Left lung (tissue), 14 donors: ENCODE measurements at places on chromosomes 3 and 15. TPM values are rescaled to one million over a fixed set of nuclear protein-coding genes. Genes with fewer than 3 reads are reported as not detected.

- DNase-seq: no peak
Measured at GRCh38 chr3:168002786-168003368, 92.8 kb downstream of the GOLIM4 start.

DNA sequence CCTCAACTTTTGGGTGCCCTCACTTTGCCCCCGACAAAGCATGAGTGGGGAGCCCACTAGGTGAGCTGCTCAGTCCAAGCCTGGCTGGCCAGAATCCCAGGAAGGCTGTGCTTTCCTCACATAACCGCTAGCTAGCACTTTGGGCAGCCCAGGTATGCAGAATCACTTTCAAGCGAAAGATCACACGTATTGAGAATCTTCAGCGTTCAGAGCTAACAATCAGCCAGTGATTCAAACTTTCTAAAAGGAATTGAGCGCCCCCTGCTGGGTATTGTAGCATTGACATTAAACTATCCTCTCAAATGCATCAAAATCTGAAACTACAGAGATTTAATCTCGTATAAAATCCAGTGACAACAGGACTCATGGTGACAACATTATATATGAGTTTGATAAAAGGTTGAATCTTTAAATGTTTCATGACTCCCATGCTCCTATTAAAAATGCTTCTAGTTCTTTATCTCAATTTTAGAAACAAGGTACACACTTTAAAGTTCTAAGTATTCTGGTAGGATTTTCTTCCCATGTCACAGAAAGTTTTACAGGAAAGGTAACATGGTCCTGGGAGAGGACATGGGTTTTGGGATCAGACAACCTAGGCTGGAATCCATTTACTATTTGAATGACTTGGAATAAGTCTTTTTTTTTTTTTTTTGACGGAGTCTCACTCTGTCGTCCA lies 11.8 kb downstream of the ANAPC13 start:
- no peak for DNase-seq

- no peak for DNase-seq
Measured at GRCh38 chr3:120659285-120659684, 22.8 kb downstream of the HGD start.

GRCh38 chr3:16550676-16551341 lies 37.3 kb upstream of the RFTN1 start:
- peak; percentile 54 for DNase-seq

- no peak for DNase-seq
Measured at GRCh38 chr15:36601952-36602351, 22.5 kb downstream of the CDIN1 start.

- DNase-seq: no peak
Measured at GRCh38 chr15:60764408-60764963, 285.5 kb upstream of the ICE2 start.

GRCh38 chr3:36514171-36514570 lies 133.9 kb downstream of the STAC start:
- DNase-seq: no peak

- DNase-seq: no peak
Measured at GRCh38 chr3:189235214-189235613, 63.4 kb downstream of the TPRG1 start.

- peak; percentile 61 for DNase-seq
Measured at GRCh38 chr15:33801954-33802353, 166.3 kb upstream of the CHRM5 start.

- no peak for DNase-seq
Measured at GRCh38 chr3:173584093-173584837, 186.7 kb downstream of the NLGN1 start.

DNA sequence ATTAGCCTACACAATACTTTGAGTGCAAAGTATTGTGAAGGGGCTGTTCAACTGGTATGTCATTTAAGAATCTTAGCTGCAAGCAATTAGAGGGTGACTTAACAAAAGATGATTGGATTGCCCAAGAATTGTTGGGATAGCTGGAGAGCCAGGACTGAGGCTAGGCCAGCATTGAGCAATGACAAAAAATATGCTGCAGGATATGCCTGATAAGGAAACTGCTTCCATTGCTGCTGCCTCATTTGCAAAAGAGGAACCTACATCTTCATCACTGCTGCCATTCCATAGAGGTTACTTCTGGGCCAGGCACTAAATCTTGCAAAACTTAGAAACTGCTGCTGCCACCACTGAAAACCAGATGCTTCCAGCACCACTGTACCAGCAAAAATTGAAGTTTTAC lies 108.0 kb upstream of the TBC1D5 start:
- no peak for DNase-seq

DNA sequence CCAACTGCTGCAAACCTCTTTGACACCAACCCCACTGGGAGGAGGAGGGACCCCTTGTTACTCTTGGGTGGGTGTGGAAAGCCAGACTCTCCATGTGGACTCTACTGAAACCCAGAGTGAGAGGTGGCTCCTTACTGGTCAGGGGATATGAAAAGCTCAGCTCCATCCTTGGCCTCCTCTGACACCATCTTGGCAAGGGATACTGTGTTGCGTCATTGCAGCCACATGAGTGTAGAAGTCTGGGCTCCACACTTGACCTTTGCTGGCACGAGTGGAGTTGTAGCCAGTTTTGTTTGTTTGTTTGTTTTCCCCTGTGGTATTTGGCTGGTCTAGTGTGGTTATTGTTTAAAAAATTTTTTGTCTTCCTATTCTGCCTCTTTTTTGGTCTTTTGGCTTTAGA lies 289.1 kb downstream of the GAP43 start:
- DNase-seq: peak; percentile 32

GRCh38 chr3:16647668-16648067 lies 42.4 kb upstream of the DAZL start:
- no peak for DNase-seq

- no peak for DNase-seq
Measured at GRCh38 chr3:53255423-53255774, 423 bp downstream of the TKT start.

- DNase-seq: no peak
Measured at GRCh38 chr15:66065325-66065724, 188.2 kb downstream of the MEGF11 start.

GRCh38 chr3:9935966-9936510 lies 2.4 kb downstream of the CRELD1 start:
- no peak for DNase-seq

- no peak for DNase-seq
Measured at GRCh38 chr3:126894475-126894874, 88.4 kb upstream of the PLXNA1 start.

- DNase-seq: no peak
Measured at GRCh38 chr3:59517388-59517787, 467.6 kb upstream of the CFAP20DC start.

DNA sequence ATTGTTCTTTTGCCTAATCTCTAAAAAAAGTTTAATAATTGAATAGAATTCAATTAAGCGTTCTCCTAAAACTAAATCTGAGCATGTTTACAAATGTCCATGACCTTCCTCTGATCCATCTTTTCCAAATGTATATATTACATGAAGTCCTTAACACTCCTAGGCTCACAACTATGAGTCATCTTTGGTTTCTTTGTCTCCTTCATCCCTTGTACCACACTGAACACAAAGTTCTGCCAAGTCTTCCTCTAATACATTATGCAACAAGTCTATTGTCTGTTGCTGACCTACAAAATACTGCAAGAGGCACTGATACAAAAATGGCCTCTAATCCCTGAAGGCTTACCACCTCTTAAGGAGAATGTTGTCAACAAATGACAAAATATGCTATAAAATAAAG lies 550.2 kb downstream of the PYDC2 start:
- no peak for DNase-seq

- no peak for DNase-seq
Measured at GRCh38 chr3:31009881-31010280, 115.4 kb upstream of the GADL1 start.

- no peak for DNase-seq
Measured at GRCh38 chr3:18422972-18423371, 2.2 kb downstream of the SATB1 start.

- no peak for DNase-seq
Measured at GRCh38 chr3:105424412-105425152, 57.9 kb downstream of the ALCAM start.

DNA sequence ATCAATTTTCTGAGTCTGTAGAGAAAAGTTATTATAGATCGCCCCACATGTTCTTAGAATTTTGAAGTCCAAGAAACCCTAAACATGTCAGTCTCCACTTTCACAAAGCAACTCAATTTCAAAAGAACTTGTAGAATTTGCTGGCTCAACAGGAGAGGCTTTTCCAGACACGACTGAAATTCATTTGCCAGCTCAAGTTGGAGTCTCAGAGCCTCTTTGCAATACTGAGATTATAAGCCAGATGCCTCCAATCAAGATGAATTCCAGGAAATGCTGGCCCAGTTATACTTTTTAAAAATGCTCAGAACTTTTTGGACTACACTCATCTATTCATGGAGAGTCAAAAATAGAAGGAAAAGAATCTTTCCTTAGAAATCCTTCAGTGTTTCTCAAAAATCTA lies 56.9 kb upstream of the NLGN1 start:
- DNase-seq: peak; percentile 7

DNA sequence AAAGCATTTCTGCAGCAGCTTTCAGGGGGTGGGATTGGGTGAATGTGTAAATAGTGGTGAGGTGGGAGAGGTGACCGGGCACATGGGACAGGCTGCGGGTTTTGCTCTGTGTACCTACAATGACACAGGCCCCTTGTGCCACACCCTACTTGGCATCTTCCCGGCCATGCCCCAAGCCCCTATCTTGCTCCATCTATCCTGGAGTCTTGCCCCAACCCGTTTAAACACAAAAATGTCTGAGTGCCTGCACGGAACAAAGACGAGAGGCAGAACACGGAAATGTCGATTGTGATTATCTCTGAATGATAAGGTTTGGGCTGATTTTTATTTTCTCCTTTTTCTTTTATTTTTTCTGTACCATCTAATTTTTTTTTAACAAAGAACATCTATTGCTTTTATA lies 46.0 kb upstream of the SLC6A1 start:
- DNase-seq: no peak

GRCh38 chr15:66231394-66232266 lies 21.9 kb downstream of the MEGF11 start:
- DNase-seq: no peak

DNA sequence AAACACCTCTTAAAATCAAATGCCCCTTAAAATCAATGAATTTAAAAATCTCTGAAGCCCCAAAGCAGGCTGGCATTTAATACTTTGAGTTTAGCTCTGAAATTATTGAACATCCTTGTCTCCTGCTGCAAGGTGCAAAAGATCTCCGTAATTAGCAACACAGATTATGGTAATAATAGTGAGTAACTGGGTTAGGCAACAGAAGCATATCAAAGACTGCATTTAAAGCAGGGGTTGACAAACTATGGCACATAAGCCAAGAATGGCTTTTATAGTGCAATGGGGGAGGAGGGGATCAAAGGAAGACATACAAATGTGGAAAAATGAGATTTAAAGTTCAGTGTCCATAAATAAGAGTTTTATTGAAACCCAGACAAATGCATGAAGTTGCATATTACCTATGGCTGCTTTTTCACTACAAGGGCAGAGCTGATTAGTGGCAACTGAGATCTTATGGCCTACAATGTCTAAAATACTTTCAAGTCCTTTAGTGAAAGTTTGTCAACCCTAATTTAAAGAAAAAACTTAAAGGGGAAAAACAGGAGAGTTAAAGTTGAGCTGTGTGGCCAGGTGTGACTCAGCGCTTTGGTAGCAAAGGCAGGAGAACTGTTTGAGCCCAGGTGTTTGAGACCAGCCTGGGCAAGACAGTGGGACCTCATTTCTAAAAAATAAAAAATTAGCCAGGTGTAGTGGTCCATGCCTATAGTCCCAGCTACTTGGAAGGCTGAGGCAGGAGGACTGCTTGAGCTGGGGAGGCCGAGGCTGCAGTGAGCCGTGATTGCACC lies 157.6 kb downstream of the TBL1XR1 start:
- no peak for DNase-seq

GRCh38 chr3:12375572-12375971 lies 86.7 kb downstream of the PPARG start:
- no peak for DNase-seq

- peak; percentile 52 for DNase-seq
Measured at GRCh38 chr3:110743202-110743601, 328.4 kb upstream of the NECTIN3 start.

- DNase-seq: no peak
Measured at GRCh38 chr15:28885630-28886430, at the start of gene APBA2. APBA2 (plus strand) TSS chr15:28885974; CDS start chr15:29053885, 167,911 bp downstream.

GRCh38 chr15:34644061-34644460 lies 60.6 kb upstream of the GOLGA8B start:
- no peak for DNase-seq

DNA sequence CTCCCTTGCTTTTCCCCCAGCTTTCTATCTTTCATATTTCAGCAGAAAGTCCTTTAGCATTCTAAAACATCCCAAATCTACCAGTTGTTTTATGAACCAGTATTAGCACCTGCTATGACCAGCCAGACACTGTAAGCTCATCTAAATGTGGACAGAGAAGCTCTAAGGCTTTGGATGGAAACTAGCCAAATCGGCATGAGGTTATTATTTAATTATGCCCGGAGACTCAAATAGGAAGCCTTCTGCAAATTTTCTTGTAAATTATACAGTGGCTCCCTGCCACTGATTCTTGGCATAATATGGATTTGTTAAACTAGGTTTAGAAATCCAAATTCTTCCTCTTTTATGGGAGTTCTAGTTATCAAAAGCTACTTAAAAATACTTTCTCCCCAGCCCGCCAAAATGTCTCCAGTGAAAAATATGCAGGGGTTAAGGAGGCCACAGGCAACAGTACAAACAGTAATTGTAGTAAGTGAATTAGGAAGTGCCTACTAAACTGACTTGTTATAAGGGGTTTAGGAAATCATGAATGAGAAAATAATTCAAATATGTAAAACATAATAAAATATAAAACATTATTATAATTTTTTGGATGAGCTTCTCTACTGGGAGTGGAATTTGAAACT lies 15.4 kb downstream of the MYH15 start:
- DNase-seq: no peak

DNA sequence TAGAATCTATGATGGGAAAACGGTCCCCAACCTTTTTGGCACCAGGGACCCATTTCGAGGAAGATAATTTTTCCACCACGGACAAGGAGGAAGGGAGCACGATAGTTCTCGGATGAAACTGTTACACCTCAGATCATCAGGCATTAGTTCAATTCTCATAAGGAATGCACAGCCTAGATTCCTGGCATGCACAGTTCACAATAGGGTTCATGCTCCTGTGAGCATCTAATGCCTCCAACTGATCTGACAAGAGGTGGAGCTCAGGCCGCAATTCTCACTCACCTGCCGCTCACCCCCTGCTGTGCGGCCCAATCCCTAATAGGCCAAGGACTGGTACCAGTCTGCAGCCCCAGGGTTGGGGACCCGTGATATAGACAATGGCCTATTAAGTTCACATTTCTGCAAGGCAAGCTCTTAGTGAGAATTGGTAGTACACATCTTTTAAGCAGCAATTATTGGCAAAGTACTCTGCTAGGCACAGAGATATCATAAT lies 26.5 kb downstream of the CD200R1 start:
- no peak for DNase-seq

The FOXB1 gene
- not detected for polyA plus RNA-seq

The LRTM1 gene
- not detected for polyA plus RNA-seq

The SIDT1 gene
- polyA plus RNA-seq: 1.8 TPM

The ACOX2 gene
- 50.6 TPM for polyA plus RNA-seq

The DNAH12 gene
- 5.9 TPM for polyA plus RNA-seq

The LDHAL6B gene
- not detected for polyA plus RNA-seq

The MINDY2 gene
- 16.3 TPM for polyA plus RNA-seq

The MCF2L2 gene
- polyA plus RNA-seq: 2.9 TPM

The BLM gene
- 9.4 TPM for polyA plus RNA-seq

The ADGRG7 gene
- not detected for polyA plus RNA-seq

The EPHA6 gene
- 0.24 TPM for polyA plus RNA-seq

The SLC7A14 gene
- polyA plus RNA-seq: 0.82 TPM

The SQOR gene
- 9.9 TPM for polyA plus RNA-seq

The SH2D7 gene
- 0.69 TPM for polyA plus RNA-seq

The TNFAIP8L3 gene
- 4.2 TPM for polyA plus RNA-seq

The ZNF501 gene
- polyA plus RNA-seq: 10.2 TPM

The PLSCR5 gene
- polyA plus RNA-seq: not detected

The SLC28A2 gene
- 0.46 TPM for polyA plus RNA-seq

The SLC28A1 gene
- polyA plus RNA-seq: 0.12 TPM

The C3orf49 gene
- 1.3 TPM for polyA plus RNA-seq
